Heart left ventricle (tissue), 16 donors: ENCODE measurements at places on chromosomes 6 and 20. TPM values are rescaled to one million over a fixed set of nuclear protein-coding genes. Genes with fewer than 3 reads are reported as not detected.

The MOCS3 gene
- polyA plus RNA-seq, result 2.7 TPM

The TFAP2B gene
- polyA plus RNA-seq, result not detected

The AVP gene
- polyA plus RNA-seq, result not detected

The PPP1R11 gene
- 90.3 TPM for polyA plus RNA-seq

The C6orf132 gene
- 0.30 TPM for polyA plus RNA-seq

The UBR2 gene
- polyA plus RNA-seq, result 9.9 TPM

The LRRC73 gene
- 1.9 TPM for polyA plus RNA-seq

The DEK gene
- 47.2 TPM for polyA plus RNA-seq

The GPRC6A gene
- not detected for polyA plus RNA-seq

The STX11 gene
- 13.7 TPM for polyA plus RNA-seq

The DPPA5 gene
- polyA plus RNA-seq, result not detected
